Endothelial cell of umbilical vein (primary cell): ENCODE measurements at places on chromosomes 12 and 14. TPM values are rescaled to one million over a fixed set of nuclear protein-coding genes. Genes with fewer than 3 reads are reported as not detected.

Gene KRT71
- not detected in 2 replicates for polyA plus RNA-seq

Gene ADAM21
- 0.05 and 0.06 TPM in 2 replicates for polyA plus RNA-seq

Gene SRRM4
- polyA plus RNA-seq: not detected in 2 replicates

Gene NDUFB1
- 135 and 267 TPM in 2 replicates for polyA plus RNA-seq

Gene TBX5
- polyA plus RNA-seq: not detected in 2 replicates

Gene RNASE1
- 909 and 1,090 TPM in 2 replicates for polyA plus RNA-seq

Gene PTGES3
- polyA plus RNA-seq: 33.4 and 48.5 TPM in 2 replicates

Gene DLK1
- polyA plus RNA-seq: not detected in 2 replicates

Gene SLC17A8
- not detected in 2 replicates for polyA plus RNA-seq

Gene SCFD1
- 17.5 and 21.3 TPM in 2 replicates for polyA plus RNA-seq

Gene INSM2
- not detected in 2 replicates for polyA plus RNA-seq
